ENCODE measurements at places on chromosomes 13 and 19.
A peak's percentile ranks its signal among the peaks of the same experiment; 100 is the strongest.

- no peak for DNase-seq
Measured at GRCh38 chr13:47337781-47338507, 441.1 kb upstream of the HTR2A start.

- DNase-seq: no peak
Measured at GRCh38 chr19:53812335-53812734, 11.8 kb downstream of the NLRP12 start.

DNA sequence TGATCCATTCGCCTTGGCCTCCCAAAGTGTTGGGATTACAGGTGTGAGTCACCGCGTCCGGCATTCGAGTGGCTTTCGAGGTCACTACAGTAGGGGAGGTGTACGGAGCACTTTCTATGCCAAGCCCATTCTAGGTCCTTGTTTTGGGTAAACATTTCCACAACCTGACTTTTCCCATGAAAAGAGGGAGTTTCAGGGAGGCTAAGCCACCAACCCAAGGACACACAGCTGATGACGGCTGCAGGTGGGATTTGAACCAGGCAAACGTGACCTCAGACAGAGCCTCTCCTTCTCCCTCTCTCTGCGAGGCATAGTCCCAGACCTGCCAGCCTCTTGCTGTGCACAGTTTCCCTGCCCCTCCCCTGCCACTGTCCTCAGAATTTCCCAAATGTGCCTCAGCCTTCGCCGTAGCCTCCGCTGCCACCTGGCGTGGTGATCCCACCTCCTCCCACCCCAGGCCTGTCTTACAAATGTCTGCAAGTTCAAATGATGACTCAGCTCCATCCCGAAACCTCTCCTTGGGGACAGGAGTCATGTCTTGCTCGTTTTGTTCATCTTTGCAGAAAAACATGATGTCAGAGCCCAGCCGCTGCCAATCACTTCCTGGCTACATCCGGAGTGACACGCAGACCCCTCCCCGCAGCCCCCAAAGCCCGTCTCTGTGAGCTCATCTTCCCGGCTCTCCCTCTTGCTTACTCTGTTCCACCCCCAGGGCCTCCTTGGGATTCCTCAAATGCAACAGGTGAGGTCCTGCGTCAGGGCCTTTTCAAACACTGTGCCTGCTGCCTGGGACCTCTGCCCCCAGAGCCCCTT lies 6.6 kb upstream of the GADD45B start:
- DNase-seq: no peak

DNA sequence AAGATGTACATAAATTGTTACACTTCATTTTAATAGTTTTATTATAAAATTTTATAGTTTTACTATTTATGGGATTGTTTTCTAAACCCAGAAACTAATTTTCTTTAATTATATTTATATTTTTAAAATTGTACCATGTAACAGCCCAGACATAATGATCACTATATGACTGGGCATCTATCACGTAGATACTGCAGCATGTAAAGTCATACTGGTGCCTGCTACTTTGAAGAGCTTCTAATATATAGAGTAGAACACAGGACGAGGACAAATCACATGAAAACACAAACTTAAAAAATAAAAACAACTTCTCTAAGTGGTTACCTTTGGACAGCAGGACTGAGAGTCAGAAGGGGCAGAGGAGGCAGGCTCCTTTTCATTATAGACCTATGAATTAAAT lies 5.3 kb downstream of the ELF1 start:
- no peak for DNase-seq

- DNase-seq: peak; percentile 13
Measured at GRCh38 chr19:52453324-52454094, at the start of gene ZNF578. Gene ZNF578 (plus strand): TSS chr19:52453553. CDS start chr19:52501846, 48,293 bp downstream.

DNA sequence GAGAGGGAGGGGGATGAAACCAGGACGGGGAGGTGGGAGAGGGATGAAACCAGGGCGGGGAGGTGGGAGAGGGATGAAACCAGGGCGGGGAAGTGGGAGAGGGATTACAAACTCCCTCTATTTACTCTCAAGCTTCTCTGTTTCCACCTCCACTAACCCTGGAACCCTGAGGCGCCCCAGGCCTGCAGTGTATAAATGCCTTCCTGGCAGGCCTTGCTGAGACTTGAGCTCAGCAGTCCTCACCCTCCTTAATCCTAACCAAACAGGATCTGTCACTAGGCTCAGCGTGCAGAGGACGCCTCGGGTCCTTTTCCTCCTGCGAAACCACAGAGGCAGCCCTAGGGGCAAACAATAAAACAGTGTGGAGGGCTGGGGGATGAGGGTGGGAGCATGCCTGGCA lies 32.1 kb upstream of the OR1M1 start:
- DNase-seq: no peak

- no peak for DNase-seq
Measured at GRCh38 chr19:1299801-1300200, 14.1 kb downstream of the EFNA2 start.

DNA sequence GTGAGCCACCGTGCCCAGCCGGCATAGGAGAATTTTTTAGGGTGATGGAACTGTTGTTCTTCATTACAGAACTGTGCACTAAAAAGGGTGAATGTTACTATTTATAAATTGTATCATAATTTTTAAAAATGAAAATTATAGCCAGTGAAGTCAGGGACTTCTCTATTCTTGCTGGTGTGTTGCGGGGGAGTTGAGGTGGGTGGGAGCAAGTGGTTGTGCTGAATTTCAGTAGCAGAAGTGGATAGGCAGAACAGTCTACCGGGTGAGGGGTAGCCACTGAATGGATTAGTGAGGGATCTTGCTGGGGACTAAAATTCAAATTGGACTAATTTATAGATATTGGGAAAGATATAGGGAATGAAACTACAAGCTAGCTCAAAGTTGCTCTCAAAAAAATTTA lies 74.0 kb downstream of the CAB39L start:
- no peak for DNase-seq

GRCh38 chr13:54945973-54946372 lies 1917.4 kb downstream of the OLFM4 start:
- DNase-seq: no peak

DNA sequence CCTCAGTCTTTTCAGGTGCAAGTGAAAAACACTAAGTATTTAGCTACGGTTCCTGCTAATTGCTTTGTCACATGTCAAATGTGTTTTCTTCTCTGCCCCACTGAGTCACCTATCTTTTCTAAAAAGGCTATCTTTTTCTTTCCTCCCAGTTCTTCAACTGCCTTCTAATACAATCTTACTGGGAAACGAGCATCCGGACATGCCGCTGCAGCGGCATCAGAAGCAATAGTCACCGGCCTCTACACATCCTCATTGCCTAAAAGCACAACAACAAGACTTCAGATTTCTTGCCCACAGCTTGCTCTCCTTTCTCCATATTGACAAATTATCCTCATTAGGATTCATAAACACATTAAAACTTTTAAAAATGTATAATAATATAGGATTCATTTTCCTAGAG lies 1.2 kb downstream of the PCDH9 start:
- no peak for DNase-seq

- no peak for DNase-seq
Measured at GRCh38 chr13:30727491-30728355, 7.6 kb upstream of the ALOX5AP start.

- DNase-seq: no peak
Measured at GRCh38 chr13:99322297-99323103, 15.3 kb upstream of the GPR183 start.

DNA sequence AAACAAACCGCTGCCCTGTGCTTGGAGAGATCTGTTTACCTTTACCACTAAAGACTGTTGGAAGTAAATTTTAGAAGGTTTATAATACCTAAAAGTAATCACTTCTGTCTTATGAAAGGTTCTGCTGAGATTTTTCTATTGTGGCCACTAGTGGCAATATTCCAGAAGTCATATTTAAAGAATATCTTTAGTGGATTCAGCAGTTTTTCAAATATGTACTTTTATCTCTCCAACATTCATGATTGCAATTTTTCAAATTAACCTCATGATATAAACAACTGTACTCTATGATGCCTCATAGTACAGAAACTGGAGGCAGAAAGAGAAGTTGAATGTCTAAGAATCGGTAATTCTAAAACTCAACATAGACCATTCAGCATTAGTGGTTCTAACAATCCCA lies 53.2 kb upstream of the USPL1 start:
- DNase-seq: no peak

- DNase-seq: no peak
Measured at GRCh38 chr19:748274-748598, 2.7 kb upstream of the MISP start.

DNA sequence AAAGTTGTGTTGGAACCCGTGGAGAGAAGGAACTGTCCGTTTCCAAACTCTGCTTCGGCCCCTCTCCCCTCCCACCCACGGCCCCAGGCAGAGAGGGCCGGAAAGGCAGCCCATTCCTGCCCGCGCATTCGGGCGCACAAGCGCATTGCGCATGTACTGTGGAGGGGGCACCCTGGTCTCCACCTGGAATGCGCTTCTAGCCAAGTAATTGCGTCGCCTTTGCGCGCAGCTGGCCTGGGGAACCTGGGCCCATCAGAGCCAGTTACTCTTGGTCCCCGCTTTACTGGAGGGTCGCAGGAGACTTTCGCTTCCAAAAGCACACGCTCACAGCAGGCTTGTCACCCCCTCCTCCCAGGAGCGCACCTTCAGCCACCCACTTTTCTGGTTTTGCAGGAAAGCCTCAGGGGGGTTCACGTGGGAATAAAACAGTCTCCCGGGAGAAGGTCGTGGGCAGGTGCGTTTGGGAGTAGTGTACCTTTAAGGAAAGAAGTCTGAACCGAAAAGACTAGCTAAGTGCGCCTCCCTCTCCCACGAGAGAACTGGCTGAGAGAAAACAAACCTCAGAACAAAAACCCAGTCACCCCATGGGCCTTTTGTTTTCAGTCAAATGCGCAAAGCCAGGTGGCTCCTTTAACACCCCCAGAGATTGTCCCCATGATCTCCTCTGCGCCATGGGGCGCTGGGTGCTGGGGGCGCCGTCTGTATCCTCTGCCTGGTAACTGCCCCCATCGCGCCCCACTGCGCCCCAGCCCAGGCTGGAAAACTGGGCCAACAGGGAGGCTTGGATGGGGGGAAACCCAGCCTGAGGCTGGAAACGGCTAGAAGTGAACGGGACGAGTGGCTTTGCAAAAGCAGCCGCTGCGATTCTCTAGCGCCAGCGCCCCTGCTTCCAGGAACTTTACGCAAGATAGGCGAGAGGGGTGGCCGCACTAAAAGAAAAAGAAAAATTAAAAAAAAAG lies 28.5 kb downstream of the GSX1 start:
- no peak for DNase-seq

GRCh38 chr19:19257836-19258588 lies 15.1 kb downstream of the TM6SF2 start:
- DNase-seq: no peak

DNA sequence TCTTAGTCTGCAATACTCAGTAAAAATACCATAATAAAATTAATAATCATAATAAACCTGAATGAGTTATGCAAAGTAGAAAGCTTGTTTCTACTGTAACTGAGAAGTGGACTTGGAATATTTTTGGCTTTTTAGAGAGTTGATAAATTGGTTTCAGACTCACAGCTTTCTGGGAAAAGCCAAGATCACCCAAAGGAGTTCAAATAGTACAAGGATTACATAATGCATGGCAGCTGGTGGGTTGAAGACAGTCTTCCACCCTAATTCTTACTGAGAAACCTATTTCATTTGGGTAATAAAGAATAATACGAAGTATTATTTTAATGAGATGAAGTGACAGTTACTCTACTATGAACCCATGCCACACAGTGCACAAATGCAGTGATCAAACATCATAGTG lies 139.4 kb upstream of the KLF12 start:
- no peak for DNase-seq

GRCh38 chr13:96968027-96968426 lies 26.2 kb downstream of the OXGR1 start:
- no peak for DNase-seq

- no peak for DNase-seq
Measured at GRCh38 chr19:37251308-37252229, 33.6 kb downstream of the ZNF383 start.

DNA sequence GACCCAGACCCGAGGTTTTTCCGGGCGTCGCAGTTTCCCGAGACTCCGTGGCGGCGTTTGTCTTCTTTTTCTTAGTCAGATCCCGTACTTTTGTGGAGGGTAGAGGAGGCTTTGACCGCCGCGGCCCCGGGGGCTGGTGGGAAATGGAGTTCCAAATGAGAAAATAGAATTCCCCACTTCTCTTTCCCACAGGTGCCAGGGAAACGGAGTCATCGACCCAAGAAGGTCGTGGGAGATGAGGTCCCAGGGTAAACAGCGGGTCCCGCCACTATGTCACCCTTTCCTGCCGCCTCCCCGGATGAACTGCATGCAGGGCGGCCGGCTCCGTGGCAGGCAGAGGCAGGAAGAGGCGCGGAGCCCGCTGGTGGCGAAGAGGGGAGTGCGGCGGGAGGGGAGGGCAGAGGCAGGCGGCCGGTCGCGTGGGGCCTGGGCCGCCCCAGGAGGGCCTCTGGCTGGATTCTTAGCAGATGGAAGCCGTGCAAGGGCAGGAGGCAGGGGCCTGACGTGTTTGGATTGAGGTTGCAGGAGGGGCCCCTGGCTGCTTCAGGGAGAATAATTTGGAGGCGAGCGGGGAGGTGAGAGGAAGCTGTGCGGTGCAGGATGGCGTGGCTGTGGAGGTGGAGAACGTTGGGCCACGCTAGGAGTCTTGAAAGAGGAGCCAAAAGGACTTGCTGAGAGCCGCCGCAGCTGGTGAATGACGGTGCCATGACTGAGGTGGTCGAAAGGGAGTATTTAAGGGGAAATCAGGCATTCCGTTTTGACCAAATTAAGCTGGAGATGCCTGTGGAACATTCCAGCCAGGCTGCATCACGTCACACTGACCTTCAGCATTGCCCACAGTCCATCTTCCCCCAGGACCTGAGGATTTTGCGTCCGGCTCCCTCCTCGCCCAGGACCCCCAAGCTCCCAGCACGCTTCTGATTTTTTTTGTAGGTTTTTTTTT lies 11.7 kb downstream of the CYTH2 start:
- DNase-seq: peak; percentile 27

All from activated CD8-positive, alpha-beta memory T cell treated with anti-CD3 and anti-CD28 coated beads for 48 hours (primary cell).